ENCODE measurements at places on chromosomes 1 and 21.

DNA sequence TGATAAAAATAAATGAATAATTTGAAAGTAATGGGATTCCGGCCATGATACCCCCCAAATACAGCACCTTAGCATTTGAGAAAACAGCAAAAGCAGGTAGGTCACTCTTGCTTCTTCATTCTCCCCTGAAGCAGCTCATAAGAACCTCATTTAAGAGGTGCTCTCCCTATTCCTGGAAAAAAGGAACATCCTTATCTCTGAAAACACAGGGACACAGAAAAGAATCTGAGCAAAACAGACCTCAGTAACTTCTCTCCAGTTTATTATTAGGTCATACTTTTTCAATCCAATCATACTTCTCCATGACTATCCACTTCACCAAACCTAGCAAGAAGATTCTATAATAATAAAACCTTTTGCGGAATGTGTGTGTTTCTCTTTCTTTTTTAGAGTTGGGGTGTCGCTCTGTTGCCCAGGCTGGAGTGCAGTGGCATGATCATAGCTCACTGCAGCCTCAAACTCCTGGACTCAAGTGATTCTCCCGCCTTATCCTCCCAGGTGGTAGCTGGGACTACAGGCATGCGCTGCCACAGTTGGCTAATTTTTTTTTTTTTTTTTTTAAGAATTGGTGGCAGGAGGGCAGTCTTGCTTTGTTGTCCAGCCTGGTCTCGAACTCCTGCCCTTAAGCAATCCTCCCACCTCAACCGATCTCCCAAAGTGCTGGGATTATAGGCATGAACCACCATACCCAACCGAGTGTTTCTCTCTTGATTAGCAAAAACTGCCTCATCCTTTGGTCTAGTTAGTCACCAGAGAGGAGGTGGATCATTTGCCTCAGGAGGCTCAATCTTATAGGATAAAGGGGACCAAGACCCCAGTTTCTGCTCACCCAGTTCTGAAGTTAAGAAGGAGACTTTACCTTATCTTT, 10.6 kb upstream of the TRIM33 start:
- no peak for DNase-seq

DNA sequence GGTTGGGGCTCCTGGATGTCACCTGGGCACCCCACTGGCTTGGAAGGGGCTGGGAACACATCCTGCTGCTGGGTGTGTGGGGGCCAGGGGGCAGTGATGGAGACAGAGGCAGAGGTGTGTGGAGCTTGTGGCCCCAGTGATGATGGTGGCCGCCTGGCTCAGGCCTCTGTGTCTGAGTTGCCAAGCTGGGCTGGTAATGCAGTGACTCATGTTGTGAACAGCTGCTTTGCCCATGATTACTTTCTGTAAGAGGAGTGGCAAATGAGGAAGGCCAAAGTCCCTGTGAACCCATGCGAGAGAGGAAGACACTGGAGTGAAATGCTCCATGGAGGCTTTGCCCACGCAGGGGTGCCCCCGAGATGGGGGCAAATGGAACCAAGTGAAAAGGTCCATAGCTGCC, 86.8 kb downstream of the KCNJ6 start:
- no peak for DNase-seq

GRCh38 chr1:113608399-113608798, 150.9 kb downstream of the PHTF1 start:
- DNase-seq = no peak

DNA sequence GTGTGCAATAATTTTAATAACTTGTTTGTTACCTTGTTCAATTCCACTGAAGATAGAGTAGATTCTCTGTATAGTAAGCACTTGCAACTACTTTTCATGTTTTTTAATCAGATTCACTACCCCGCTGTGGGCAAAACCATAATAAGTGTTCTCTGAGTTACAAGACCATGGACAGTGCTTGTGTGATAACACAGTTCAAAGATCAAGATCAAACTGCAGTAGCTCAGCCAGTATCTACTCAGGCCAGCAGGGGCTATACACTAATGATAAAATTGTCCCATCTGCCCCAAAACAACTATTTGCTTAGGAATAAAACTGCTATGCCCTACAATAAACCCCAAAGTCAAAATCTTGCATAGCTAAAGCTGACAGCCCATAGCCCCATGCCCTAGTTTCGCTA, 129.6 kb downstream of the LRRC7 start:
- no peak for DNase-seq

- no peak for DNase-seq
These were observed 55.2 kb downstream of the SASS6 start for GRCh38 chr1:100077531-100077930.

GRCh38 chr1:19036813-19037605, 80.5 kb upstream of the IFFO2 start:
- no peak for DNase-seq

DNA sequence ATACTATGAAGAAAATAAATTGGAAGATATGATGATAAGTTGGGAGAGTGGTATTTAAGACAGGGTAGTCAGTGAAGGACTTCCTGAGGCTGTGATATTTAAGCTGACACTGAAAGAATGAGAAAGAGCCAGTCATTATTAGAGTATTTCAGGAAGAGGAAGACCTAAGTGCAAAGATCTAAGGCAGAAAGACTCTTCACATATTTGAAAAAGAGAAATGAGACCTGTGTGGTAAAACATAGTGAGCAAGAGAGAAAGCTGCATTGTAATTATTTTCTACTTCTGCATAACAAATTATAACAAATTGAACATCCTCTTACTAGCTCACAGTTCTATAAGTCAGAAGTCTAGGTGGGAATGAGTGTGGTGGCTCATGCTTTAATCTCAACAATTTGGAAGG, 34.6 kb upstream of the DOCK7 start:
- no peak for DNase-seq

DNA sequence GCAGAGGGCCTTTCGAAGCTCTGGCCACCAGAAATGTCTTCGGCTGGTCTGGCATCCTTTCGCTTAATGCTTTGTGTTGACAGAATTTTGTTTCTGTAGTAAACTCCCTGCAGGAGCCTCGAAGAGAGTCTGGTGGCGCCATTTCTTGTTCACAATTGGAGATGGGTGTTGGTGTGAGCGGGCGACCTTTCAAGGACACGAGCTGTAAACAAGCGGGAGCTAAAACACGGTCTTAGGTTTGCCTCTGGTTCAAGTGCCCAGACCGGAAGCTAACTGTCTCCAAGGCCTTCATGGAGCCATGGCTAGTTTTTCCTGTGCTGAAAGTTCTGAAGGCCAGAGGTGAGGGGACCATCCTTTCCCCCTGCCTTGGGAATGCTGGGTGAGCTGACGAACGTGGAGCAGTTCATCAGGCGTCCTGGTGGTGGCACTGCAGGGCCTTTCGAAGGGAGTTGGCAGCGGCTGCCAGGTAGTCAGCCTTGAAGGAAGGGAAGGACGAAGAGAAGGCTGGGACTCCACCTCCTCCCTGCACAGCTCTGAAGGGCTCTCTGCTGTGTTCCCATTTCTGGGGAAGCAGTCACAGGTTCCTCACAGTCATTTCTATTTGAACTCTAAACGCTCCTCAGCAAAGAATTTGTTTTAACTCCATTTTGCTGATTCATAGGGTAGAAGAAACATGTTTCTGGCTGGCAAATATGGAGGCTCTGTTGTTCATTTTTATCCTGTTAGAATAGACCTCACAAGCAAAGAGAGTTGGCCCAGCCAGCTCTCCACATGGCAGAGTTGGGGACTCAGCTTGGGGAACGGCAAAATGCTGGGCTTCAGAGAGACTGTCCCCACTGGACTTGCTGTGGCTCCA, 35.2 kb downstream of the URB2 start:
- peak; percentile 29 for DNase-seq

GRCh38 chr1:37125295-37125694, 91.0 kb upstream of the GRIK3 start:
- no peak for DNase-seq

GRCh38 chr1:196193896-196194559, 414.2 kb downstream of the KCNT2 start:
- DNase-seq = no peak

- peak; percentile 22 for DNase-seq
These were observed 102.2 kb downstream of the CASZ1 start for GRCh38 chr1:10694274-10694632.

Data from stimulated activated CD8-positive, alpha-beta memory T cell treated with anti-CD3 and anti-CD28 coated beads, Interleukin-2, amount 100 ng/mL, for 1 hour (primary cell).